Vagina (tissue), 2 donors: ENCODE measurements at places on chromosomes 4 and X.

- no peak for DNase-seq
These were observed 27.4 kb downstream of the GBA3 start for GRCh38 chr4:22720091-22720490.

DNA sequence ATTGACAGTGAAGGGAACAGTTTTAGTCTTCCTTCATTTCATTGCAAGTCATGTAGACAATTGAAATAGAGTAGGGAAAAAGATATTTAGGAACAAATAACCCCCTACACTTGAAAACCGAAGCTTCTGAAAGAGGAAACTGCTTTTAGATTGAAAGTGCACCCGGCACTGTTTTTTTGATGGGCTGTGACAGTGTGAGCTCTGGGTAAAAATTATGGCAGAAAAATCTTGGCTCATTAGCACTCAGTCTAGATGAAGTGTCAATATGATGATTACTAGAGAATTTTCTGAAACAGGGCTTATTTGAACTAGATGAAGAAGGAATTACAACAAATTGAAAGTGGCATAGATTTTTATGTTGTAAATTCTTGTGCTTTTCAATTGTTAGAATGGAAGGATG, 1132.4 kb downstream of the RAPGEF2 start:
- no peak for DNase-seq

- no peak for DNase-seq
These were observed 323.8 kb downstream of the DCTD start for GRCh38 chr4:182593402-182593801.

DNA sequence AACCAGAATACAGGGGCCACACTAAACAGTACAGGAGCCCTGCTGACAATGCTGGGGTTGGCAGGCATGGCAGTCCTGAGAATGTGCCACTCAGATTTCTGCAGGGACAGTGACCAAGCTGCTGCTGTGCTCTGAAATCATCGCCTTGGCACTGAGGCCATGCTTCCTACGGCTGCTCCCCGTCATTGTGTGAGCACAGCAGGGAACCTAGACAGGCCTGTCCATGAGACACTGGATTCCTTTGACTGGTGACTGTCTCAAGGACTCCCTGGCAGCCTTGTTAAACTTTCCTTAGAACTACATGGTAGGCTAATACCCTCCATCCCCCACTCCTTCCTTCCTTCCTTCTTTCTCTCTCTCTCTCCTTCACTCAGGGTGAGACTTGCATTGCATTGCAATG, 111.4 kb downstream of the LUZP4 start:
- no peak for DNase-seq

DNA sequence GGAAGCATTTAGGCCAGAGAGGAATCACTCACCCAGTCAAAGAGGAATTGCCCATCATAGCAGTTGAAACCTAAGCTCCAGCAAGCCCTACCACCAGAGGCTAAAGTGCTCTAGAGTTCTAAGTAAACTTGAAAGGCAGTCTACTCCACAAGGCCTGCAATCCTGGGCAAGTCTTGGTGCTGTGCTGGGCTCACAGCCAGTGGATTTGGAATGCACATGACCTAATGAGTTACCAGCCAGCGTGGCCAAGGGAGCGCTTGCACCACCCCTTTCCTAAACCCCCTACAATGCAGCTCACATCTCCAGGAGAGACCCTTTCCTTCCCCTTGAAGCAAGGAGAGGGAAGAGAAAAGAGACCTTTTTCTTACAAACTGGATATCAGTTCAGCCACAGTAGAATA, 445.7 kb downstream of the GASK1B start:
- no peak for DNase-seq

GRCh38 chrX:19372547-19373331, 29.0 kb downstream of the PDHA1 start:
- DNase-seq = no peak

- no peak for DNase-seq
These were observed 177.4 kb upstream of the IL15 start for GRCh38 chr4:141459020-141459419.

- DNase-seq = no peak
These were observed 69.8 kb downstream of the PTTG2 start for GRCh38 chr4:38030023-38030422.

DNA sequence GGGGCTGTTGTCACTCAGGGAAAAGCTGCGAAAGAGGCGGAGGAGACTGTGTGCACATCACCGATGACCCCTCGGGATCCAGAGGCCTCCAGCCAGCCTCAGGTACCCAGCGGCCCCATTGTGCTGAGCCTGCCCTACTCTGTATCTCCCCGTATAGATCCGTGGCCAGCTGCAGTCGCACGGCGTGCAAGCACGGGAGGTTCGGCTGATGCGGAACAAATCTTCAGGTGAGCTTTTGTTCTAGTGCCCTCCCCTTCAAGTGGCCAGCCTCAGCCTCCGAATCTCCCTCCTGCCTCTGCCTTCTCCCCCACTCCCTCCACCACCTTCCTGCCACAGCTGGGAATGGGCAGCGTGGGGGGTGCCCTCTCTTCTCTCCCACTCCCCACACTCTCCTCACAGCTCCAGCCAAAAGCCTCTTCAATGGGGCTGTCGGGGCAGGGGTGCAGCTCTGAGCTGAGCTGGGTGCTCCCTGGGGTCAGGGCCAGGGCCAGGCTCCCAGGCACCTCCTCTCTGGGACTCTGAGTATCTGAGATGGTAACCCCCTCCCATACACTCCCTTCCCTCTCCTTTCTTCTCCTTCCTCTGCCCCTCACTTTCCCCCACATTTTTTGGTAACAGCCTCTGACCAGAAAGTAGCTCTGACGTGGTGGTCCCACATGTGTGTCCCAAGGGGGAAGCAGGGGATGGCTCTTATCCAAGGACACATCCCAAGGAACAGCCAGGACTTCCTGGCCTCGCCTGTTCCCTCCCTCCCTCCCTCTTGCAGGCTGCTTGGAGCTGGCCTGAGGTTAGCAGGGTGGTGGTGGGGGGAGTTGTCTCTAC, 20.4 kb upstream of the UBA1 start:
- no peak for DNase-seq

- no peak for DNase-seq
These were observed 848 bp downstream of the ACSL4 start for GRCh38 chrX:109732017-109732801.

DNA sequence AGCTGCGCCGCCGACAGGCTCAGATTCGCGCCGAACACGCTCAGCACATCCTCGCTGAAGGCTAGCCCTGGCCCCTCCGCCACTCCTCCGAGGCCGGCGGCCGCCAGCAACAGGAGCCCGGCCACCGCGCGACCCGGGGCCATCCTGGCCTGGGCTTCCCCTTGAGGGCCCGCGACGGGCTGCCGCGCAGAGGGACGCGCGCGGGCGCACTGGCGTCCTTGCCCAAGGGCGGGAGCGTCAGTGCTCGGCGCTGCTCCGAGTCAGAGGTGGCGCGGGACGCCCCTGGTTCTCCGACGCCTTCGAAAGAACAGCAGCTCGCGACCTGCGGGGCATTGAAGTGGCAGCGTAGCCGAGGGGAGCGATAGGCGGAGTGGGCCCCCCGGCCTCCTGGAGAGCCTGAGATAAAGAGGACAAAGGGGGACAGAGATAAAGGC, 745 bp downstream of the SLC39A8 start:
- no peak for DNase-seq

GRCh38 chr4:168383510-168383909, 65.0 kb upstream of the DDX60 start:
- no peak for DNase-seq

- no peak for DNase-seq
These were observed 691 bp upstream of the IGFBP7 start for GRCh38 chr4:57110640-57111511.
